Activated naive CD8-positive, alpha-beta T cell treated with anti-CD3 and anti-CD28 coated beads, Interleukin-2, amount 10 ng/mL, durations not matched to agents 7 days and 5 days (primary cell): ENCODE measurements at places on chromosomes 4 and X. TPM values are rescaled to one million over a fixed set of nuclear protein-coding genes. Genes with fewer than 3 reads are reported as not detected.

GRCh38 chr4:90028460-90028859, 98.7 kb upstream of the CCSER1 start:
- no peak for DNase-seq

- no peak for DNase-seq
These were observed 111.6 kb upstream of the PPP3CA start for GRCh38 chr4:101458914-101459313.

- DNase-seq = no peak
These were observed 13.7 kb upstream of the DHX15 start for GRCh38 chr4:24598025-24598424.

DNA sequence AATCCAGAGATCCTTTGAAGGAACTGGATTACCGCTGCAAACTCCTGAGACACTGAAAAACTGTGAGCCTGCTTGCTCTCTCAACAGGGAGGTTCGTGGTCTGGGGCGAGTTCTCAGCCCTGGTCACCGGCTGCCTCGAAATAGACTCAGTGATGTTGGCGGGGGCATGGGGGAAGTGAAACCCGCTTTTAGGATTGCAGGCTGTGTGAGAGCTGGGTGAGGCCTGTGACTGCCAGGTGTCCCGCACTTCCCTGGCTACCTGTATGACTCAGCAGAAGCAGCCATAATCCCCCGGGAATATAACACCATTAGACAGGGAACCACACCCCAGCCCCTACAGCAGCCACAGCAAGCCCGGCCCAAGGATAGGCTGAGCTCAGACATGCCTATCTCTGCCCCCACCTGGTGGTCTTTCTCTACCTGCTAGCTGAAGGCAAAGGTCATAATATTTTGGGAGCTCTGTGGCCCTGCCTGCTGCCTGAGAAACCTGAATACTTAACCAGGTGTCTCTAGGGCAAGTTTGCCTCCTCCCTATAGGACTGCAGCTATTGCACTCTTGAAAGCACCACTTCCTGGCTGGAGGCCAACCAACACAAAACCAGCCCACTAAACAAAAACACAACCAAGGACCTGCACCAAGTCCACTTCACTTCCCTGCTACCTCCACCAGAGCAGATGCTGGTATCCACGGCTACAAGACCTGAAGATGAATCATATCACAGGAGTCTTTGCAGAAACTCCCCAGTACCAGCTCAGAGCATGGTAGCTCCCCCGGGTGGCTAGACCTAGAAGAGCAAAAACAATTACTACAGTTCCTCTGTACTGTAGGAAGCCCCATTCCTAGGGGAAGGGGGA, 202.0 kb downstream of the RRAGB start:
- no peak for DNase-seq

DNA sequence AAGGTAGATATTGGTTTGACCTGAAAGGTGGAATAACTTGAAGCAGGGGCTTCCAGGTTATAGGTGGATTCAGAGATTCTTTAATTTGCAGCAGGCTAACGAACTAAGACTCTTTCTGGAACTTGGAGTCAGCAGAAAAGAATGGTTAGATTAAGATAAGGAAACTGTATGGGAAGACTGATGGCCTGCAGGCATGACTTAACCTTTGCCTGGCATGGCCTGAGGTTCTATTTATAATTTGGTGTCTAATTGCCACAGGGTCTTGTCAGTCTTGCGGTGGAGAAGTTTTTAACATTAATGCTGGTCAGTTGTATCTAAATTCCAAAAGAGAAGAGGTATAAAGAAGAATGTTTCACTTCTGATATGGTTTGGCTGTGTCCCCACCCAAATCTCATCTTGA, 110.3 kb upstream of the VCX3A start:
- no peak for DNase-seq

DNA sequence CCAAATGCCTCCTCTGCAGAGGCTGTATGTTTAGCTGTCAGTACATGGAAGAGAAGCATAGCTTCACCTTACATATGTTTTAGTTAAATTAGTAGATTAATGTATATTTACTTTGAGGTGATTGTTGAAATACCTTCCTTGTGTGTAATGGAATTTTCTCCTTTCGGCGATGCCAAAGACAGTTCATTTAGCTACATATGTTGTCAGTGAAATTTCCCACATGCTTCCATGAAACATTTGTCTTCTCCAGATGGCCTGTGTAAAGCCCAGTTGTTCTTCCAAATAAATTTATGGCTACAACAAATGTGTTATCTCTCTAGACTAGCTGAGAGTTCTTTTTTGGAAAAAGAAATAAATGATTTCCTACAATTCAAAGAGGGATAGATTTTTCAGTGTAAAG, 95.2 kb downstream of the GPAT3 start:
- no peak for DNase-seq

DNA sequence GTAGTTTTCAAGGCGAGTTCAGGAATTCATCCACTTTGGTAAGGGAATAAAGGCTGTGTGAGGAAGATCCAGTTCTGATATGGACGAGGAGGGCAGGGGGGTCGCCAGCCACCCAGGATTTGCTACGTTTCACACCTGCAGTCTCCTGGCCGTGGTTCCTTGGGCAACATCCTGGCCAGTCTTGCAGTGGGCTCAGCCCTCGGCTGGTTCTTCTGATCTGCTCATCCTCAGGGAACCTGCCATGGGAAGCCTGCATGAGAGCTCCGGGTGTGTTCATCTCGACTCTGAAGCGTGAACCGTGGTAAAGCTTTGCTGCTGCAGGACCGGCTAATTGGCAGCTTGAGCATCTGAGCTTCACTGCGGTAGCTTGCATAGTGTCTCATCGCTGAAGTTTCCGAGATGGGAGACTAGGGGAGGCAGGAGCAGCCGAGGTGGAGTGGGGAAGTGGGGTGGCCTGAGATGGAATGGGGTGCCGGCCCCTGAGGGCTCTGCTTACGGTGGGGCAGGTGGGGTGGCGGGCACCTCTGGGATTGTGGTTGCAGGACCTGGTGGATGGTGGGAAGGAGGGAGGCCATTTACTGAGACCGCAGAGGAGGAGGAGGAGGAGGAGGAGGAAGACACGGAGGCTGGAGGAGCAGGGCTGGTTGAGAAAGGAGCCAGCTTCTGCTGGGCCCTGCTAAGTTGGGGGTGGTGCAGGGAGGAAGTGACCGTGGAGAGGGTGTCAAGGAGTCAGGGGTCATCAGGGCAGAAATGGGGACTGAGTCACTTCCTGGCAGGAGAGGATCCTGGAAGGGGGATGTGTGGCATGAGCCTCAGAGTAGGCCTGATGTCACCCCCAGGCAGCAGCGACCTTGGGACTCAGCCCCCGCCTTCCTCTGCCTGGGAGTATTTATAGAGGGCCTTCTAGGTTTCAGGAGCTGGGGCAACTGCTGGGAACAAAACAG, 213.1 kb upstream of the PSAPL1 start:
- no peak for DNase-seq

DNA sequence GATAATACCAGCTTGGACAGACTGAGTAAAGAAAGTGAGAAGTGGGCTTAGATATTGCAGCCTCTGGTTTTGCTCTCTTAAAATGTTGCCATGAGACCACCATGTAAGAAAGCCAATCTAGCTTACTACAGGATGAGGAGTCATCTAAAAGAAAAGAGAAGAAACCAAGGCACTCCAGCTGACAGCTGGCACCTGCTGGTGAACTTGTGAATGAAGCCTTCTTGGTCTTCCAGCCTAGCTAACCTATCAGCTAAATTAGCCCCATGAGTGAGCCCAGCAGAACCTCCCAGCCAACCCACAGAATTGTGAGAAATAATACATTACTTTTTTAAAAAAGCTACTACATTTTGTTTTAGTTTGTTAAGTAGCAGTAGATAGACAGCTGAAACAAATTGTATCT, 154.5 kb upstream of the QRFPR start:
- DNase-seq = no peak

- no peak for DNase-seq
These were observed 182.1 kb upstream of the TET2 start for GRCh38 chr4:104964410-104965175.

DNA sequence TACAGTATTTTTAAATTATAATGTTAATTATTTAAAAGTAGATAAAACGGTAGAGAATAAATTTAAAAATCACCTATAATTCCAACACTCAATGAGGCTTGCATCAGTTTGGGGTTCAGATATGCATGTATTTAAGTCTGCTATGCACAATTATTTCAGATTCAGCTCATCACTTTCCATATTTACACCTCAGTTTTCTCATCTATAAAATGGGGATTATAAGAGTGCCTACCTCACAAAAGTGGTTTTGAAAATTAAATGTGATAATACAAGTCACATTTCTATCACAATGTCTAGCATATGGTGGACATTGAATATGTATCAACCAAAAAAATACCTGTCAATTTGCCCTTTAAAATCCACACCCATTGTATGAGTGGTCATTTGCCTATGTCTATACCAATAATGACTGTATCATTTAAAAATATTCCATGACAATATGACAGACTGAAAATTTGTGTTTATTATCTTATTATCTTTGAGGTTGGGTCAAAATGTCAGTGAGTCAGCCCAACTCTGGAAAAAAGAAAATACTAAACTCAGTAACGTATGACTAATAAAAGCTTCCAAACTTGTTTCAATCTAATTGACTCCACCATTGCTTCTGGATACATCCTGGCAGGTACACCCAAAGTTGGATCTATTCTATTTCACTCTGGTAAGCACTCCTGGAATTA, 20.8 kb downstream of the OR13H1 start:
- no peak for DNase-seq

- no peak for DNase-seq
These were observed at the start of gene BDH2 for GRCh38 chr4:103099691-103100392. BDH2 (minus strand) TSS chr4:103099834; CDS start chr4:103096254, 3,580 bp downstream.

GRCh38 chr4:6732441-6733357, 16.7 kb downstream of the BLOC1S4 start:
- no peak for DNase-seq

DNA sequence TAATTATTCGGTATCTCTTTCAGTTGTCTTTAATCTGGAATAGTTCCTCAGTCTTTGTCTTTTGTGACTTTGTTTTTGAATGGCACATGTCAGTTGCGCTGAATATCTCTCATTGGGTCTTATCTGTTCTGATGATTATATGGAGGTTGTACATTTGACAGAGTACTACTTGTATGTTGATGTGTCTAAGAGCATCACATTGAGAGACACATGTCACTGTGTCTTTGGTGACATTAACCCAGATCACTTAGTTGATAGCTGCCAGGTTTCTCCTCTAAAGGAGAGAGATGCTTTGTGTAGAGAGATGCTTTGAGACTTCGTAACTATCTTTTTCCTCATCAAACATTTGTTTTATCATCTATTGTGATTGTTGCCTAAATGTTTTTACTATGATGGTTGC, 92.1 kb downstream of the USP9X start:
- no peak for DNase-seq

The CXorf65 gene
- 26.7 TPM for total RNA-seq

The UGT2A1 gene
- total RNA-seq = not detected

The GC gene
- not detected for total RNA-seq

The ARHGEF6 gene
- total RNA-seq = 85.0 TPM

The CXorf49B gene
- not detected for total RNA-seq

The MAGEA11 gene
- total RNA-seq = not detected
